Ascending aorta (tissue), 2 donors: ENCODE measurements at places on chromosomes 4 and X. TPM values are rescaled to one million over a fixed set of nuclear protein-coding genes. Genes with fewer than 3 reads are reported as not detected.

Gene EXOC1L
- total RNA-seq = not detected

GRCh38 chr4:113943863-113944262 lies 35.6 kb downstream of the ARSJ start:
- no peak for DNase-seq

GRCh38 chr4:166239354-166239753 lies 366.3 kb downstream of the TLL1 start:
- no peak for DNase-seq

GRCh38 chr4:85860066-85860740 lies 385.3 kb downstream of the ARHGAP24 start:
- DNase-seq = no peak

- DNase-seq = no peak
Observed at GRCh38 chr4:143599827-143600226, 86.3 kb downstream of the SMARCA5 start.
